ENCODE measurements at places on chromosomes 16 and 17.

DNA sequence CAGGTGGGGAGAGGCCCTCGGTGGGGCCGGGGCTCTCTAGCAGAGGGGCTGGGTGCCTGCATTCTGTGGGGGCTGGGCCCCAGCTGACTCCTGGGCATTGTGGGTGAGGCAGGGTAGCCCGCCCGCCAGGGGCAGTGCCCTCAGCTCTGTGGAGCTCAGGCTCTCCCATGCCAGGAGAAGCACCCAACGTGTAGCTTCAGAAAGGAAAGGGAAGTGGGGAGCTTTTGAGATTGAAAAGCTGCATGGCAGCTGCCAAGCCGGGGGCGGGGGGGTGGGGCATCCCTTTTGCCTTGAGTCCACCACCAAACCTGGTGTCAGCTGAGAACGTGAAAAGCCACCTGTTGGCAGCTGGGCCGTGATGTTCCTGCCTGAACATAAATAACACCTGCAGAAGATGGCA is 192.1 kb upstream of the CIBAR2 start:
- no peak for DNase-seq

- DNase-seq = no peak
These were observed 310.0 kb downstream of the CBLN1 start for GRCh38 chr16:48971571-48972077.

- no peak for DNase-seq
These were observed 24.0 kb upstream of the CIBAR2 start for GRCh38 chr16:85136213-85136701.

GRCh38 chr17:31297090-31297489 is at the start of gene OMG:
TSS of gene OMG (minus strand) at chr17:31297239. CDS start at chr17:31296331, 908 bp downstream.
- DNase-seq = no peak

DNA sequence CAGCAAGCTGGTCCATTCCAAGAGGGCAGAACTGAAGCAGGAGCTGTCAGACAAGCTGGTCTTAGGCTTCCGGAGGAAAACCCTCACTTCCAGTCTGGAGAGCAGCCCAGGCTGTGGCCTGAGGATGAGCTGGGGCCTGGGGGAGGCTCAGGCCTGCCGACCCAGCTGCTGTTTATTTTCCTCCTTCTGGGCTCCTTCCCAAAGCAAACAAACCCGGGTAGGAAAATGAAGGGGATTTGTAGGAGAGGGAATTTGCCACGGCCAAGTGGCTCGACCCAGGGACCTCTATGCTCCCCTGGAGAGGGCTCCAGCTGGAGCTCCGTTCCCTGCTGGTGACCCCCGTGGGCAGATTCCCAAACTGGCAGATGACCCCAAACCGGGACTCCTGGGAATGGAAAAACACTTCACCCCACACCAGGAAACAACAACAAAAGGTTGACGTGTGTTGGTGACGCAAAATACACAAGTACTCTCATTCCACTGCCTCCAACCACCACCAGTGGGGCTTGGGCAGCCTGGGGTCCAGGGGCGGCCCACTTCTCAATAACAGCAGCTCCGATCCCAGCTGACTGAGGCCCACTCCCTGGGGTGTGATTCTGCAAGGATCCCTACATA is 8.8 kb downstream of the JUP start:
- DNase-seq = peak; percentile 42

DNA sequence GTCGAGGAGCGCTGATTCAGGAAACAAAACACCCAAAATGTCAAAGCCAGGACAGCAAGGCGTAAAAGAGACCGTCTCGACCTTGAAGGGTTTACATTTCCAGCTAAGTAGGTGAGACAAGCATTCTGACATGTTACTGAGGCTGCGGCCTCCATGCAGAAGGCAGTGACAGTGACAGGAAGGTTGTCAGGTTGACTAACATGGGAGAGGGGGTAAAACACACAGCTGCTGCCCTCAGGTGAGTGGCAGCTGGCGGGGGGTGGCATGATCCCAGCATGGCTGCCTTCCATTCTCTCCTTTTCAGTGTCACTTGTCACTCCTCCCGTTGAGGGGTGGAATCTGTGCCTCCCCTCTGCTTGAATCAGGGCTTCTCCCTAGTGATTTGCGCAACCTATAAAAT is 31.9 kb upstream of the CRHR1 start:
- DNase-seq = no peak

Data from HEK293T (cell line).